ENCODE measurements at places on chromosomes 1 and 21.

DNA sequence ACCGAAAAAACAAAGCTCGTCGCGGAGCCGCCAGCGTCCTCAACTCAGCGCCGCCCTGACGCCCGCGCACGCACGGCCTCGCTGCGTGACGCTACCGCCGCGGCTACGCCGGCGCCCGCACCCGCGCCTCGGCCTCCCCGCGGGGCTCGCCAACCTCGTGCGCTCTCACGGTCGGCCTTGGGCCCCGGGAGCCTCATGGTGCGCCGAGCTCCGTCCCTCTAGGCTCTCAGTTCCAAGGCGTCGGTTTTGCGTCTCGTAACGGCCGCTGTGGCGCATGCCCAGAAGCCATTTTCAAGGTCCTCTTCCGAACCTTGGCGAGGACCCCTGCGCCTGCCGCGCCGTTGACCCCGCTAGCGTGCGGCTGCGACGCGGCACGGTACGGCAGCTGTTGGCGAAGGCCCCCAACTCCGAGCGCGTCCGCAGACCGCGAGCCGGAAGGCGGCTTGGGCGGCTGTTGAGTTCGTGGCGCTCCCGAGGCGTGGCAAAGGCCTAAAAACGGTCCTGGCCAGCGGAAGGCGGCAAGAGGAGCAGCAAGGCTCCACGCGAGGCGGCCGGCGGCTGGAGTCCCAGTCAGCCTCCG, at the start of gene HENMT1:
Gene HENMT1, minus strand, starts transcription at position 64 of the 580 bp plus-strand sequence. CDS start 1,209 bp downstream, outside the sequence.
- peak; percentile 21 for DNase-seq

DNA sequence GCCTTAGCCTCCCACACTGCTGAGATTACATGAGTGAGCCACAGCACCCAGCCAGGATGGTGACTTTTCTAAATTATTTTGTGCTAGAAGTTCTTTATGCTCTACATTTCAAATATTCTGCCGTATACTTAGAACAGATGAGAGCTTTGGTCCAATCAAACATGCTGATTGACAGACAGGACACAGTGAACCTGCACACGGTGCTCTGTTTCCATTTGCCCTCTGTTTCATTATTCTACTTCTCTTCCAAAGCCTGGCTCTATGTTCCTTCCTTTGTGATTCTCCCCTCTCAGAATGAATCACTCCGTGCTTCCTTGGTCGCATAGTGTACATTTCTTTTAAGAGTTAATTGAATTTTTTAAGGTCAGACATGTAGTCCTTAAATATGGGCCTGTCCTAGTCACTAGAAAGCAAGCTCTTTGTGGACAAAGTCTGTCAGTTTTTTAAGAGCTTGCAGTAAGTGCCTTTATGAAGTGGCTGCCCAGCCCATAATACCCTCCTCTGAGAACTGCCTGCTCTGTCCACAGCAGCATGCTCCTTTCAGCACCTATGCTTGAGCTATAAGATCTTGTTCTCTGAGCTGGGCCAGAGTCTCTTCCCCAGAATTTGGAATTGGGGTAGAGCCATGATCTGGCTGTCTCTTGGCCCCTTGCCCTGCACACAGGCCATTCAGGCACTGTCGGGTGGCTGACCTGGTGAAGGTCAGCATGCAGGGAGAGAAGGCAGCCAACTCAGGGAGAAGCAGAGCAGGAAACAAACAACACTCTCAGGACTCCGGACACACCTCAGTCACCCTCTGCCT, 66.8 kb upstream of the SLC44A3 start:
- no peak for DNase-seq

GRCh38 chr1:167500283-167500860, 18.0 kb downstream of the CD247 start:
- DNase-seq: no peak

GRCh38 chr1:229843627-229844238, 217.7 kb downstream of the URB2 start:
- no peak for DNase-seq

DNA sequence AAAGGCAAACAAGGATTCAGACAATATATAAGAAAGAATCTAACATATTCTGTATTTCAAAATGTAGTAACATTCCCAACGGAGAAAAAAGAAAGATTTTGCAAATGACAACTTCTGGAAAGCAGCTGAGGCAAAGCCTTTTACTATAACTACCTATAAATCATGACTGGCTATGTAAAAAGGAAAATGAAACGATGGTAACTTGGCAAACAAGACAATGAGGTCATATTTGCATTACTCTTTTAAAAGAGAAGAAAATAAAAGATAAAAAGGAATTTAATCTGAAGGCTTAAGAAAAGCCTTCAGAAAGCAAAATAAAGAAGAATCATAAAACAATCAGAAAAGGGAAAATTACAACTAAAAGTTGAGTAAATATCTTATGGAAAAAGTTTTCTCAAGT, 25.1 kb upstream of the ASPM start:
- DNase-seq: no peak

GRCh38 chr1:24535778-24536177, 20.1 kb upstream of the NCMAP start:
- DNase-seq: no peak

- DNase-seq: no peak
Measured at GRCh38 chr21:46061063-46061462, 36.8 kb upstream of the COL6A2 start.

DNA sequence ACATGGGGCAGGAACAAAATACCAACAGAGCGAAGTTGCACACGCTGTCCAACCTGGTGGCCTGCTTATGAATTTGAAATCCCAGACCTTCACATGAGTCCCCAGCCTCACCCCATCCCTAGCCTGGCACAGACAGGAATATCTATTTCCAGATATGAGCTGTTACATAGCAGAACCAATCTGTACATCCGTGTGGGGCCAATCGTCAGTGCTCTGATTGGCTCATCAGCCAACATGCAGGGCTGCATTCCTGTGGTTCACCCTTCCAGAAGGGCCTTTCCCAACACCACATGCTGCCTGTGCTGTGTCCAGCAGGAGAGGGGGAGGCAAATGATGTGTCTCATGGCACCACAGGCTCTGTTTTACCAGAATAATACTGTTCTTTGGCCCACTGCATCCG, 31.3 kb downstream of the CCN1 start:
- no peak for DNase-seq

GRCh38 chr1:91603409-91603808, 102.8 kb downstream of the CDC7 start:
- DNase-seq: no peak

DNA sequence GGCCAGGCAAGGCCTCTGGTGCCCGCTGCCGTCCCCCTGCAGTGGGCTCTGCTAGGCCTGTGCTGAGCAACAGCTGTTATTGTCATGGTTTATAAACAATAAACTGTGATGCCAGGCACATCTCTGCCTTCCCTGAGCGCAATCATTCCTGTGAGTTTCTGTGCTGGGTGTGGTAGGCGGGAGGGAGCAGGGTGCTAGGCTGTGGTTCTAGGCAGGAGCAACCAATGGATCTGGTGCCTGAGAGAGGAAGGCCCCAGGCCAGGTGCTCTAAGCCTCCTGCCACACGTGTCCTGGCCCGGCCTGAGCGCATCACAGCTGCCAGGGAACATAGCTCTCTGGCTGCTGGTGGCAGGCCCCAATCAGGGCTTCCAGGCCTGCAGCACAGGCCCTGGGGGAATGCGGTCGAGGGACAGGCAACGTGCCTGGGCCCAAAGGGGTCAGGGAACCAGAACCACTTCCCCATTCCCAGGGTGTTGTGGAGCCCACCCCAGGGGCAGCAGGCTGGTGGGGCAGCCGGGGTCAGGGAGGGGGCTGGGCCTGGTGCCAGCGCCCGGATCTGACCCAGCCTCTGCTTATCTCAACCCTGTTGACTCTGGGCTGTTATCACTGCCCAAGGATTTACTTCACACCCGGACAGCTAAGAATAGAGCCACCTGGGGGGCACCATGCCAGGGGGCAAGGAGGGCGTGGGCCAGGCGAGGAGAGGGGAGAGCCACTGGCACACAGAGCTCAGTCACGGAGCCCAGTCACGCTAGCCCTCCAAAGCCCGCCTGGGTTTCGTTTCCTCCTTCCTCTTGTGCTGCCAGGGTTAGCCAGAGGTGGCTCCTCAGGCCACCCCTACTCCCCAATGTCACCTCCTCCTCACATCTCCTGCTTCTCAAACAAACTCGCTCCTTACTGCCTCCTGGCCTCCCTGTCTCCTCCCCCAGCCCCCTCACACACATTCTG, 11.5 kb downstream of the TRIM46 start:
- no peak for DNase-seq

DNA sequence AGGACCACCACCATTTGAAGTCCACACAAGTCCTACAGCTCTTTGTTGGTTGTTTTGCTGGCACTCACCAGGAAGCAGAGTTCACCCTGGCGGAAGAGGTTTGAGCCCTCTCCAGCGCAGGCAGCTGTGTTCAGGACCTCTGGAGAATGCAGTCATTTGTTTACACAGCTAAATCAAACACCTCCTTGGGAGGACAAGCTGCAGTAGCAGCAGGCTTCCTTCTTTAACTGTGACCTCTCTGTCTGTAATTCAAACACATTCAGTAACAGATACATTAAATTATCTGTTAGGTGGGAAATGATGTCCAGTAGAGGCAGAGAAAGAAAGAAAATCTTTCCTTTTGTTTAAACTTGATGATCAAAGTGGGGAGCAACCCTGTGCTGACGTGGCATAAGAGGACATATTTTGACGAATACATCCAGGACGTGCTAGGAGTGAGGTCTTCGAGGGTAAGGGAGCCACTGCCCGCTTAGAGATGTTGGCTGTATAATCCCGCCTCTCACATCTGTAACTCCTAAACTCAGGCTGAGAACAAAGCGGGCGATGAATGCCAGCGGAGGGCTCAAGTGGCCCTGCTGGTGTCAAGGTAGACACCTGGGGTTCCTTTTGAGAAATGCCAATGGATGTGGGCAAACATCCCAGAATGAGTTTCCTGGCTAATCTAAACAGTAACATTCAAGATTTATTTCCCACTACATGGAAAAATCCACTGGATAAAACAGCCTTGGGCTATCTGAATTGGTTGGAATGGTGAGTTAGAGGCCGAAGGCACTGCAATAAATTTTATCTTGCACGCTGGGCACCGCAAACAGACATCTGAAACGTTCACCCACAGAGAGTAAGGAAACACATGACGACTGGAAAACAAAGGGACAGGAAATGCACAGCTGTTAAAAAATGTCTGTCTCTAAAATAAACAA, 51.7 kb downstream of the ABCA4 start:
- DNase-seq: no peak

- no peak for DNase-seq
Measured at GRCh38 chr21:36994501-36995158, 11.9 kb upstream of the RIPPLY3 start.

GRCh38 chr1:230713915-230714764, at the start of gene AGT:
TSS of gene AGT (minus strand) at chr1:230714122. CDS start at chr1:230710823, 3,299 bp downstream.
- peak; percentile 44 for DNase-seq

DNA sequence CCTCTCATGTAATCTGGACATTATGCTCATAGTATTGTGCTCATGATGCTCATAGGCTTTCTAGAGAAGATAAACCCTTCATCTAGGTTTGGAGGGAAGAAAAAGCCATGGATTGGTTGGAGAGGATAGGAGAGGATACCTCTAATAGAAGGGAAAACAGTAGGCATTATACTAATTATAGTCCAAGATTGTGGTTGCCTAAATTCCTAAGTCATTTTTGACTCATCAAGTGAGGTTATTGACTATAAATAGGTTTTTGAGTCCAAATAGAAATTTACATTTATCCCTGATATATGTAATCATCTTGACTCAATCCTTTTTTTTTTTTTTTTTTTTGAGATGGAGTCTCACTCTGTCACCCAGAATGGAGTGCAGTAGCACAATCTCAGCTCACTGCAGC, 5.0 kb downstream of the SYT11 start:
- DNase-seq: no peak

- no peak for DNase-seq
Measured at GRCh38 chr1:110726755-110727154, 52.0 kb upstream of the KCNA3 start.

GRCh38 chr21:14850394-14850793, 214.4 kb downstream of the NRIP1 start:
- no peak for DNase-seq

DNA sequence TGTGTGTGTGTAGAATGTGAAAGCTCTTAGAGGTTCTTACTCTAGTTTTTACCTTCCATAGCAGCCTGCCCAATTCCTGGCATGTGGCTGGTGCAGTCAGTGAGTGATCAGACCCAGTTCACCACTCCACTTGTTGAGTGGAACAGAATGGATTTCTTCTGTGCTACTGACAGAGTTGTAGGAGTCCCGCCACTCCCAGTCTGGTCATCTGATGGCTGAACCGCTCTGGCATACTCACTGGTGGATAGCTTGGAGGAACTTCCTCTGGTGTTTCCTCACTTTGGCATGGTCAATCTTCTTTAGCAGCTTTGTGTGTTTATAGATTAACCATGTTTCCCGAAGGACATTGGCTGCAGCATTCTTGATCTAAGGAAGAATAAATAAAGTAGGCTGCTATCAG, 106.7 kb upstream of the ADAR start:
- DNase-seq: no peak

- DNase-seq: no peak
Measured at GRCh38 chr1:203289281-203289981, 15.9 kb upstream of the BTG2 start.

DNA sequence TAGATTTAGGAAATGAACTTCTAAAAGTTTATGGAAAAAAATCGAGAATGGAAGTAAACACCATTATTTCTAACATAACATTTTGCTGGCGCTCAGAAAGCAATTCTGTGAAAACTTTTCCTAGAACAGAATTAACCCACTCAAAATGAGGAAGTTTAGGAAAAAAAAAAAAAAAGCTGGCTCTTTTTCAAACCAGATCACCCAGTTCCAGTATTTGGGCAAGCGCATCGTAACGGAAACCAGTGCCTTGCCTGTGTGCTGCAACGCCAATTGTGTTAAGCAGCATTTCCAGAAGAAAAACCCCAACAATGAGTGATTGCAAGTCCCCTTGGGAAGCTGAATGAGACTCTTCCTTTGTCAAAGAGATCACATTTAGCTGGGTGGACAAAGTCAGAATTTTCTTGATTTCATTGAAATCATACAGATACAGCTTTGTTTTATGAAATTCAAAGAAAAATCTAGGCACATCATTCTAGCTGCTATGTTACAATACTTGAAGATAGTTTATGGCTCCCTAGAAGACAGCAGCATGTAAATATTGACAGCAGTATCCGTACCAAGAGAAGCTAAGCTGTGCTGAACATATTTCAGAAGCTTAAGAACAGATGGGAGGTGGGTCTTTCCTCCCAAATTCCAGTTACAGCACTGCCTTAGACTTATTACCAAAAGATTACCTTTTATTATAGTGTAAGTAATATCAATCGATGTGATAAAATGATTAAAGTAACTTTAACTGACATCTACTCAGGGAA, 113.4 kb downstream of the ERG start:
- DNase-seq: no peak

GRCh38 chr1:8889925-8890785, 11.7 kb upstream of the ENO1 start:
- DNase-seq: peak; percentile 47

- DNase-seq: no peak
Measured at GRCh38 chr1:930633-931138, 7.0 kb downstream of the SAMD11 start.

DNA sequence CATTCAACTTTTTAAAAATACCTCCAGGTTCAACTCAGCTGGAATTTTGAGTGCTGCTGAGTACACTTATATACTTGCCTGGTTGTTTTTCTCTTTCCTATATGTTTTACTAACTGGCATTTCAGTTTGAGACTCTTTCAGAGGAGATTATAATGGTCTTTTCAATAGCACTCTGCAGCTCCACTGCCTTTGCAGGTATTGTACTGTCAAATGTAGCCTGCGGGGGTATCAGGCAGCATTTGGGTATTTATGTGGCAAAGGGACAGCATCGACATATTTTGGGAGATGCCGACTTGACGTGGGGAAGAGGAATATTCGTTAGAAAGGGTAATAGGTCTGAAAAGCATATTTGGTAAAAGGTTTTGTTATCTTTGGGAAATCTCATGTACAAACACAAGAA, 11.1 kb upstream of the TGFBR3 start:
- no peak for DNase-seq
